ENCODE measurements at places on chromosomes 5 and 9. TPM values are rescaled to one million over a fixed set of nuclear protein-coding genes. Genes with fewer than 3 reads are reported as not detected.

The SPOCK1 gene
- 1.1 TPM for polyA plus RNA-seq

The EXOSC2 gene
- 18.8 TPM for polyA plus RNA-seq

The CDO1 gene
- 1.3 TPM for polyA plus RNA-seq

The CCL27 gene
- not detected for polyA plus RNA-seq

The GPR150 gene
- 0.15 TPM for polyA plus RNA-seq

The CXXC5 gene
- 3.8 TPM for polyA plus RNA-seq

The FBXW11 gene
- polyA plus RNA-seq, result 13.0 TPM

The ZCCHC10 gene
- 39.7 TPM for polyA plus RNA-seq

The NDUFS4 gene
- 141 TPM for polyA plus RNA-seq

The SKP2 gene
- 10.0 TPM for polyA plus RNA-seq

The SOX30 gene
- 0.15 TPM for polyA plus RNA-seq

The ANKRD55 gene
- polyA plus RNA-seq, result not detected

The C5orf15 gene
- 20.1 TPM for polyA plus RNA-seq

The MAP3K1 gene
- polyA plus RNA-seq, result 6.3 TPM

The CD14 gene
- 3.1 TPM for polyA plus RNA-seq

The N4BP3 gene
- 1.1 TPM for polyA plus RNA-seq

The CCDC180 gene
- polyA plus RNA-seq, result 7.7 TPM

The SLC36A2 gene
- not detected for polyA plus RNA-seq
